CD4-positive, alpha-beta T cell treated with Interleukin-1 beta for 1 hour (primary cell): ENCODE measurements at places on chromosomes 4 and X.

GRCh38 chr4:70713453-70714078 lies 8.2 kb upstream of the RUFY3 start:
- no peak for DNase-seq

GRCh38 chr4:17058916-17059741 lies 160.7 kb upstream of the LDB2 start:
- no peak for DNase-seq

DNA sequence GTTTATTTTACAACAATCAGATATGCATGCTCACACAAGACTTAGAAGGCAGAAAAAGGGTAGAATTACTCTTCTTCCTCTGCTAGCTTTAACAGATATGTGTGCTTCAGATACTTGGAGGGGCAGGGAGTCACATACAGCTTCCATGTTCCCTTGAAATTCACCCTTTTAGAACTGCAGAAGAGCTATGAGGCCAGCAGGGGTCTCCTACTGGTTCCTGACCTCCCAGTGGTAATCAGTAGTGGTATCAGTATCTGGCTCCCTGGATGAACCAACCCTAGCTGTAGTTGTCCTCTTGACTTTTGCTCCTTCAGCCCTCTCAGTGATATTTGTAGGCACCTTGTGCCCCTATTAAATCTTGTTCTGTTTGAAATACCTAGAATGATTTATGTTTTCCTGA lies 81.5 kb downstream of the RCHY1 start:
- DNase-seq, result no peak

DNA sequence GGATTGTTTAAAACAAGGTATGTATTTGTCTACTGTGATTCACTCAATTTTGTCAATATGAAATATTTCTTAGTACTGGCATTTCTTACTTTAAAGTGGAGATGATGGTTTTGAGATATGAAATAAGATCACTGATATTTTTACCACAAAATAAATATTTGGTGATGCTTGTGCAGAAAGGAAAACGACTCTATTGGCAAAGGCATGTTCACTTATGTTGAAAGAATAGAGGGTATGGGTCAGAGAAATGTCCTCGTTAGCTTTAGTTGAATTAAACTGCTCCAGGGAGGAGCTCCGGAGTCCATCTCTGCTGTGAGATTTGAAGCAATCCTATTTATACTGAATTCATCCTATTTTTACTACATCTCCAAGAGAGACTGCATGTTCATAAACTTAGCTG lies 84.2 kb downstream of the SH3BGRL start:
- no peak for DNase-seq

DNA sequence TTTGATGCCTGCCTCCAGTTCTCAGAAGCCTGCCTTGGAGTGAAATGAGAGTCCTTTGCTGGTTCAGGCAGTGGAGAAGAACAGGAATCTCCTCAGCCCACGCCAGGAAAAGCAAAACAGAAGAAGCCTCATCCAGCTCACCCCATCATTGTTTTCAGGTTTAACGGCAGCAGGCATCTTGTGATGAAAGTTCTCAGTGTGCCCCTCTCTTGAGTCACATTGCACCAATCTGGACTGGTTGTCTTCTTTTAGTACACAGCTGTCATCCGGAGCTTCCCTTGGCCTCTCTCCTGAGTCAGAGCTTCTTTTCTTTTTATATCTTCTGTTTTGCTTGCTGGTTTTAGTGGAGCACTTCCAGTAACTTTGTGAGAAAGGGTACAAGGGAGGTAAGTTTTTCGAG lies 50.9 kb downstream of the TSPAN7 start:
- no peak for DNase-seq

GRCh38 chr4:108685036-108685686 lies 34.8 kb downstream of the OSTC start:
- no peak for DNase-seq

- DNase-seq, result no peak
Observed at GRCh38 chr4:182411391-182411790, 168.2 kb downstream of the TENM3 start.

- DNase-seq, result no peak
Observed at GRCh38 chrX:49198540-49199314, 1.3 kb downstream of the SYP start.

- no peak for DNase-seq
Observed at GRCh38 chr4:54915276-54915675, 210.1 kb downstream of the KDR start.

GRCh38 chrX:153708415-153708814 lies 15.8 kb downstream of the BCAP31 start:
- DNase-seq, result peak; percentile 37

DNA sequence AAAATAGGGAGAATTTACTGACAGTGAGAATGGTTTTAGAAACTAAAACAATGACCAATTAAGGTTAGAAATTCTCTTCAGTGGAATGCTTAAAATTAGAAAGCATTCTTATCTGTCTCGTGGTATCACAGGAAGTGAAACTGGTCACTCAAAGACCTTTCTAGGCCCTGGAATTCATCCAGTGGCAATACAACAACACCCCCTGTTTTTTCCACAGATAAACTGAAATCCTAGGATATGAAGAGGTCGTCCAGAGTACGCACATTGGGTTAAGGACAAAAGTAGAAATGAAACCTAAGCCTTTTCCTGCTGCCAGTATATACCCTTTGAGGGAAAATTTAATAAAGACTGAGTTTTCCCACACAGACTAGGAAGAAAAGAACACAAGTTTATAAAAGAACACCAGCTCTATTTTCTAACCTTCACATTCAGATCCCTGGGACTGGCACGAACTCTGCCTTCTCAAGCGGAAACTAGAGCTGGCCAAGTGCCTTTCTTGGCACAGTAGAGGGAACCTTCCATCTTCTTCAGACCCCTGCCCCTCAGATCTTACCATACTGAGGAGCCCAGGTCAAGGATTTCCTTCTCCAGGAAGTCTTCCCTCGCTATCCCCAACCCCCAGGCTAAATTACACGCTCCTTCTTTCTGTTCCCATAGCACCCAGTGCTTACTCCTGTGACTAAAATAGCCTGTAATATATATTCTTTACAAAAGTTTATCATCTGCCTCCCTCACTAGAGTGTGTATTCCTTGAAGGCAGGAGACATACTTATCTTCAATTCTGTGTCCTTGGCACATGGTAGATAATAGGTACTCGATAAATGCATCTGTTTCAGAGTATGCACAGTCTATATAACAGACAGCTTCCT lies 16.9 kb downstream of the LHFPL1 start:
- DNase-seq, result no peak

GRCh38 chrX:13669246-13669737 lies 16.4 kb downstream of the TCEANC start:
- peak; percentile 69 for DNase-seq

DNA sequence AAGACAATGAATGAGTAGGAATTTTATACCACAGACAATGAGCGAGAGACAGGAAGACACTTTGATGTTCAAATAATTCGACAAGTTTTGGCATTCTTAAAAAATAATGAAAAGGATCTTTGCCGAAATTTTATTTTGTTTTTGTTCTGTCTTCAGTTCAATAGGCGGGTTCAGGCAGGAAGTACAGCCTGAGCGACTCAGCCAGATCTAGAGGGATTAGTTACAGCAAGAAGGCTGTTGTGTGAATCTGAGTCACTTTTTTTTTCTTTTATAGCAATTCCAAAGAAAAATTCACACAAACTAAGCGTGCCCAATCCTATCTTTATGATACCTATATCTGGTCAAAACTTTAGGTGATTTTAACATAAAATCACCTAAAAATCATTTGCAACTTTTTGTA lies 505.4 kb upstream of the FAM241A start:
- DNase-seq, result no peak
